Tongue (tissue), 3 donors: ENCODE measurements at places on chromosomes 7 and 10. TPM values are rescaled to one million over a fixed set of nuclear protein-coding genes. Genes with fewer than 3 reads are reported as not detected.

GRCh38 chr10:33552290-33552689 is 217.8 kb upstream of the NRP1 start:
- no peak for DNase-seq

SLC18A3 gene
- total RNA-seq, result 0.31 TPM

DNA sequence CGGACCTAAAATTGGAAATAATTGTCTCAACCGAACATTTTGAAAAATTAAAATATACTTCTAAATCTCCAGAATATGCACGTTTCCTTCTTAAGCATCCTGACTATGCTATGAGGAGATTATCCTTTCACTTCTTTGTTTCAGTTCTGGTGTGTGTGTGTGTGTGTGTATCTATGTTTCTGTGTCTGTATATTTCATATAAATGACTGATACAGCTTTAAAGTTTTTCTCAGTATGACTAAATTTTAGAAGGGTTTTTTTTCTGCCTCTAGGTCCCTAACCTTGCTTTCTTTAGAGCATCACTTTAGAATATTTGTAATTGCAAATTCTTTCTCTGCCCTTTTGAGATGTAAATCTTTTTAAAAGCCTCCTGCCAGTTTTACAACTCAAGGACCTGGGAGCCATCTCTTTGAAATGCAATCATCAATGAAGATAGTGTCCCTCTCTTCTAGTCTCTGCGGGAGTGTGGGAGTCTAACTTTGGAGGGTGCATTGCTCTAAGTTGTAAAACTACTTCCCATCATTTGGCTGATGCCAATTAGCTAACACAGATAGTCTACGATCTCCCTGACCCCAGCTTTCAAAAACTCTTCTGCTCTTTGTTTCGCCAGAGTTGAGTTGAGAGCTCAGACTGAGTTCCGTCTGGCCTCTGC is 782.0 kb upstream of the ZWINT start:
- DNase-seq, result no peak

- DNase-seq, result no peak
These were observed 14.8 kb downstream of the TSPAN12 start for GRCh38 chr7:120843109-120843508.

DNA sequence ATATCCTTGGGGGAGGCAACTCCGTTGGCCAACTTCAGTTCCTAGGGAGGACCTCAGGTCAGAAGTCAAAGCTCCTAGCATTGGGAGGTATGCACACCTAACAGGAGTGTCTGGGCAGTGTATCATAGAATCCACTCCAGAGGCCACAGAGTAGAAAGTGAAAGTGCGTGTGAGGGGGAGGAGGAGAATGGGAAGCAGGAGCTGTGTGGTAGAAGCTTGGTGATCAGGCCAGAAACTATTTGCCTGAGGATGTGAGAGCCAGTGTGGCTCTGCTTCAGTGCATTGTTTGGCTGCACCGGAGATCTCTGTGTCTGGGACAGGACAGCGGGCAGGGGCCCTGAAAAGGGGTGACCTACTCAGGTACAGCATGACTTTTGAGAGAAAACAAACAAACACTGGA is 557.4 kb upstream of the VSTM2A start:
- DNase-seq, result no peak

NRCAM gene
- total RNA-seq, result 16.2 TPM

DNA sequence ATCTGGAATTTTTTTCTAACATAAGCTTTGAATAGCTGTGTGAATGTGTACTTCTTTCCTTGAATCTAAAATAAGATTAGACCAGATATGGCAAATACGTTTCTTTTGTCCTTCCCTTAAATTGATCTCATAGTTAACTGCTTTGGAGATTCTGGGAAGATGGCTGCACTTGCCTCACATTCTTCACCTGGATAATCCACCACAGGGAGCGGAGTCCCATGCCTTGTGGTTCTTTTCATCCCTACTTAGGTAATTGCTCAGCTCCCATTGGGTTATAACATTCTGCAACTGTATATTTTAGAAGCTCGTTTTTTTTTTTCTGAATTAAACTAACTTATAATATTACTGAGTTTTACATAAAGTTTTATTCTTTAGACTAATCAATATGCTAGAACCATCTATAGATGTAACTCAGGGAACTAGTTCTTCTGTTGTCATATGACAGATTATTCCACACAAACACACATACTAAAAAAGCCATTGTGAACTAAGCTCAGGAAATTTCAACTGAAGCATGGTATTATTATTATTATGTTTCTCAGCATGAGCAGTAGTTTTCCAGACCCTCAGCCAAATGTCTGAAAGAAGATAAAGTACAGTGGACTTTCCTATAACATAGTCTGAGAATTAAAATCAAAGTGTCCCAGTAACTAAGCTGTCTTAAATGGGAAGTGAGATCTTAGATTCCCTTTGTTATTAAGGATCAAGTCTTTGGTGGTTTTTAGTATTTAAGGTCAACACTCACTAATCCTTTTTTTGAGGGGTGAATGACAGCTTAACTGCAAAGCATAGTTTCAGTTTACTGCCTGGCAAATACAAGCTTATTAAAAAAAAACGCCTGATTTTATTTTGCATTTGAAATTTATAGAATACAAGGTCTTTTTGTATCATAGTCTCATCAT is 182.3 kb downstream of the PPP1R9A start:
- DNase-seq, result peak; percentile 35

- no peak for DNase-seq
These were observed 12.9 kb upstream of the KCP start for GRCh38 chr7:128923411-128923800.
